ENCODE measurements at places on chromosomes 1 and 21.

GRCh38 chr1:175744305-175744704 lies 910 bp upstream of the TNR start:
- DNase-seq, result no peak

- no peak for DNase-seq
Observed at GRCh38 chr1:35191429-35192055, 1.4 kb downstream of the SFPQ start.

GRCh38 chr1:175470078-175470477 lies 273.3 kb downstream of the TNR start:
- DNase-seq, result no peak

- no peak for DNase-seq
Observed at GRCh38 chr1:230599926-230600656, 42.2 kb upstream of the COG2 start.

DNA sequence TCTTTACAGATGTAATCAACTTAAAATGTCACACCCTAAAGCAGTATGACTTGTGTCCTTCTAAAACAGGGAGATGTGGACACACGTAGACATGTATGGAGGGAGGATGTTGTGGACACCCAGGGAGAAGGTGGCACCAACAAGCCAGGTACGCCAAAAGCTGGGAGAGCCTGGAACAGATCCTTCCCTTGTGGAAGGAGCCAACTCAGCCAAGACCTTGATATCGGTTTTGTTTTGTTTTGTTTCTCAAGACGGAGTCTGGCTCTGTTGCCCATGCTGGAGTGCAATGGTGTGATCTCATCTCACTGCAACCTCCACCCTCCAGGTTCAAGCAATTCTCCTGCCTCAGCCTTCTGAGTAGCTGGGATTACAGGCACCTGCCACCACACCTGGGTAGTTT lies 45.6 kb downstream of the CHAF1B start:
- no peak for DNase-seq

- DNase-seq, result peak; percentile 94
Observed at GRCh38 chr1:35557118-35557610, at the start of gene KIAA0319L. KIAA0319L (minus strand) TSS chr1:35557403; CDS start chr1:35554491, 2,912 bp downstream.

- peak; percentile 21 for DNase-seq
Observed at GRCh38 chr1:44423591-44424537, 18.8 kb downstream of the RNF220 start.

DNA sequence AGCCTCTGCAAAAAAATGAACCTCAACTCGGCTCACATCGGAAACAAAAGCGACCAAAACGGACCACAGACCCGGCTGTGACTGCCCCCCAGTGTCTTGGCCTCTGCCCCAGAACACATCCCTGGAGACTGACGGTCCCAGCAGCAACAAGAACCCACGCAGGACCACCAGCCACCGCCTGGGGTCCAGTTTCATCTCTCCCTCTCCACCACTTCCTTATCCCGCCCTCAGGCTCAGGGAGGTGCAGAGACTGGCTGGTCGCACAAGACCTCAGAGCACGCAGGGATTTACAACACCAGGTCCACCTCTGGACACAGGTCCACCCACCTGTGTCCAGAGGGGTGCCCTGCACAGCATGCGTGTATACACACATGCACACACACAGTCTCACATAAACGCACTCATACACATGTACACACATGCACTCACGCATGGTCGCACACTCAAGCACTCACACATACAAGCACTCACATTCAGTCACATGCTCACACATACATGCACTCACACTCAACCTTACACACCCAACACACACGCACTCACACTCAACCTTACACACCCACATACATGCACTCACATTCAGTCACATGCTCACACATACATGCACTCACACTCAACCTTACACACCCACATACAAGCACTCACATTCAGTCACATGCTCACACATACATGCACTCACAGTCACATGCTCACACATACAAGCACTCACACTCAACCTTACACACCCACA lies 18.6 kb upstream of the TMEM52 start:
- DNase-seq, result no peak

Data from anterior cingulate cortex (tissue), 58 donors.